GM23248 (cell line): ENCODE measurements at places on chromosomes 4 and X. TPM values are rescaled to one million over a fixed set of nuclear protein-coding genes. Genes with fewer than 3 reads are reported as not detected.

Gene MTNR1A
- not detected in 2 replicates for polyA plus RNA-seq

DNA sequence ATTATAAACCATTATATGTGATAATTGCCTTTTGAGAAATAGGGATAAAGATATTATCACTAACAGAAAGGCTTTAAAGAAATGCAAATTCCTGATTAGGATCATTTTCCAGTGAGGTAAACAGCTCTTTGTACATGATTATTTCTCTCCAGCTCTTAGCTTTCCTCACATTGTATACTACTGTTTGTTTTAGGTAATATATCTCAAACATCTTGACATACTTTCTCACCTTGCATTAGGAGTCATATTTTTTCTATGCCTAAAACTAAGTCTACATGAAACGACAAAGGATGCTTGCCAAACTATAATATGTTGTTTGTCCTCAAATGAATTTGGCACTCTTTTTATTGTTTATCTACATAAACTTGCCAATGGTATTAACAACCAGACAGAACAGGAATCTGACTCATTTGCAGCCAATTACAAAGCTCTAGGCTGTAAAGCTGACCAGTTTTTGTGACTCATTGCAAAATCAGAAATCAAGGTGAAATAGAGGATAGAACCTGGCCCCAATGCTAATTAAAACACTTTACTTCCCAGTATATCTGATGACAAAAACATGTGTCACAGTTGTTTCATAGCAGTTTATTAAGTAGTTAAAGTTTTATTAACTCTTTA lies 107.0 kb downstream of the IQCM start:
- H3K27me3 ChIP-seq = no peaks in the 10 kb centered on the region
- H3K4me3 ChIP-seq = no peak overlapping the region
- H3K36me3 ChIP-seq = no peaks in the 10 kb centered on the region
- peaks cover 34% of the 10 kb centered on the region for H3K4me1 ChIP-seq

GRCh38 chr4:143502231-143502630 lies 11.3 kb upstream of the SMARCA5 start:
- no peak for DNase-seq
- H3K27ac ChIP-seq = no peak overlapping the region
- H3K4me3 ChIP-seq = no peak overlapping the region
- no peaks in the 10 kb centered on the region for H3K27me3 ChIP-seq
- H3K4me1 ChIP-seq = no peaks in the 10 kb centered on the region
- no peaks in the 10 kb centered on the region for H3K36me3 ChIP-seq

GRCh38 chr4:31106419-31106818 lies 386.2 kb downstream of the PCDH7 start:
- no peak overlapping the region for H3K4me3 ChIP-seq
- H3K36me3 ChIP-seq = no peaks in the 10 kb centered on the region
- no peaks in the 10 kb centered on the region for H3K27me3 ChIP-seq
- no peaks in the 10 kb centered on the region for H3K4me1 ChIP-seq
- no peak overlapping the region for H3K27ac ChIP-seq

DNA sequence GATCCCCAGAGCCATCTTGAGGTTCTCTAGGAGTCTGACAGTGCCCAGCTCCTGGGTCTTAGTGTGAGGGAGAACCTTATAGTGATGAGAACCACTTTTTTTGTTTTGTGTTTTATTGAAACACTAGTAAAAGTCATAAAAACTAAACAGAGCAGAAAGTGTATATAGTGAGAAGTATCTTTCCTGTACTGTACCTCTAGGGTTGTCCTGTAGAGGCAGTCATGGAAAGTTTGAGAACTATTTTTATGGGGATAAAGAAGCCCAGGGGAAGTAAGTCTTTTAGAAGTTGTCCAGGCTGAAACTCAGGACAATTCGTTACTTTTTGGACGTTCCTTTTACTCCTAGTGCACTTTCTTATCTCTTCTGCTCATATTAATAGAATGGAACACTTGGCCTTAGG lies 40.9 kb downstream of the ADH5 start:
- no peak overlapping the region for H3K4me3 ChIP-seq
- no peaks in the 10 kb centered on the region for H3K4me1 ChIP-seq
- DNase-seq = no peak
- H3K27me3 ChIP-seq = no peaks in the 10 kb centered on the region

GRCh38 chr4:53608649-53609048 lies 17.4 kb upstream of the LNX1 start:
- H3K27me3 ChIP-seq = no peaks in the 10 kb centered on the region
- H3K4me3 ChIP-seq = no peak overlapping the region
- H3K27ac ChIP-seq = no peak overlapping the region
- no peaks in the 10 kb centered on the region for H3K36me3 ChIP-seq
- H3K4me1 ChIP-seq = no peaks in the 10 kb centered on the region

- H3K36me3 ChIP-seq = no peaks in the 10 kb centered on the region
- no peak overlapping the region for H3K4me3 ChIP-seq
- no peaks in the 10 kb centered on the region for H3K27me3 ChIP-seq
- H3K4me1 ChIP-seq = 0 out of 2 replicates have a peak, but pooled peaks cover 3% of the 10 kb centered on the region
Observed at GRCh38 chr4:20137176-20137575, 114.5 kb upstream of the SLIT2 start.

Gene XG
- polyA plus RNA-seq = 47.8 and 48.4 TPM in 2 replicates

DNA sequence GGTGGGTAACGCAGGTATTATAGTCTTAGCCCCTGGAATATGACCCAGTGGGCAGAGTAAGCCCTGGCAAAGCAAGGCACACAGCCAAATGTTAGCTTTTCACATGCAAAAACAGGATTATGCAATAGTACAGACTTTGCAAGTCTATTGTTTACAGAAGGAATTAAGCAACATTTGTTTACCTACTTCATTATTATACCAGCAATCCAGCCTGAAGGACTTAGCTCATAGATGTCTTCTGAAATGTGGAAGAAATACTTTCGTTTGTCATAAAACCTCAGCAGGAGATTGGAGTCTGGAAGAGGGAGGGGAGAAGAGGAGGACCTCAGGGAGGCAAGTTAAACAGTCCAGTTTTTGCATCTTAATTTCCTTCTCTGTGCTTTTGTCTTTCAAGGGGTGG lies 226.7 kb upstream of the CENPE start:
- no peaks in the 10 kb centered on the region for H3K36me3 ChIP-seq
- peak; percentile 2 for DNase-seq
- no peak overlapping the region for H3K27ac ChIP-seq
- H3K4me1 ChIP-seq = no peaks in the 10 kb centered on the region
- no peak overlapping the region for H3K4me3 ChIP-seq

Gene INPP4B
- polyA plus RNA-seq = 20.3 TPM in 2 replicates

Gene ARMCX2
- 31.8 and 35.5 TPM in 2 replicates for polyA plus RNA-seq

Gene SRPX
- polyA plus RNA-seq = 82.2 and 84.4 TPM in 2 replicates

DNA sequence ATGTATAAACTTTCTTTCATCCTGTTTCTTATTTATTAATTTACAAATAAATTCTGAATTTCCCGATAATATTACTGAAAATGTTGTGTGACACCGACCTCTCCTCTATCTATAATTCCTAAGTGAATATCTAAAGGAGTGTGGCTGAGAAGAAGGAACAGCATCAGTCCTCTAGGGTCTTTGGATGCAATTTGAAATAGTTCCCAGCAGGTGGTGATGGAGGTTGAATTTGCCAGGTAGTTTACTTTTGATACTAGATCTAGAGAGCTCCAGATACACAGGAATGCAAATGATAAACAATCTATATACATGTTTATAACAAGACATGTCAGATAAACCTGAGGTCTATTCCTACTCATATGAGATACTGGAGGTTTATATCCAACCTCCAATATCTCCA lies 305.4 kb downstream of the PCDH18 start:
- H3K4me3 ChIP-seq = no peak overlapping the region
- no peaks in the 10 kb centered on the region for H3K36me3 ChIP-seq
- 0 out of 2 replicates have a peak, but pooled peaks cover 7% of the 10 kb centered on the region for H3K4me1 ChIP-seq
- DNase-seq = peak; percentile 23

DNA sequence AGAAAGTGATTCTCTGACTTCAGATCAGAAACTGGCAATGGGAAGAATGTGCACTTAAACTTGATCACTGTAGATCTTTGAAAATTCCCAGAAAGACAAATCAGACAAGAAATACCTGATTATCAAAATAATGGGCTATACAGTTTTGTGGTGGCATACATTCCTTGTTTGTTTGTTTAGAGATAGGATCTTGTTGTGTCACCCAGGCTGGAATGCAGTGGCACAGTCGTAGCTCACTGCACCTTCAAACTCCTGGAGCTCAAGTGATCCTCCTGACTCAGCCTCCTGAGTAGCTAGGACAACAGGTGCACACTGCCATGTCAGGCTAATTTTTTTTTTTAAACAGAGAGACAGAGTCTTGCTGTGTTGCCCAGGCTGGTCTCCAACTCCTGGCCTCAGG lies 81.0 kb upstream of the SPRY1 start:
- DNase-seq = no peak
- H3K27me3 ChIP-seq = no peaks in the 10 kb centered on the region
- no peaks in the 10 kb centered on the region for H3K36me3 ChIP-seq
- no peak overlapping the region for H3K27ac ChIP-seq
- H3K4me3 ChIP-seq = no peak overlapping the region

- no peak overlapping the region for H3K27ac ChIP-seq
- no peak overlapping the region for H3K4me3 ChIP-seq
- DNase-seq = no peak
Observed at GRCh38 chr4:94442251-94442650, 9.5 kb upstream of the PDLIM5 start.

DNA sequence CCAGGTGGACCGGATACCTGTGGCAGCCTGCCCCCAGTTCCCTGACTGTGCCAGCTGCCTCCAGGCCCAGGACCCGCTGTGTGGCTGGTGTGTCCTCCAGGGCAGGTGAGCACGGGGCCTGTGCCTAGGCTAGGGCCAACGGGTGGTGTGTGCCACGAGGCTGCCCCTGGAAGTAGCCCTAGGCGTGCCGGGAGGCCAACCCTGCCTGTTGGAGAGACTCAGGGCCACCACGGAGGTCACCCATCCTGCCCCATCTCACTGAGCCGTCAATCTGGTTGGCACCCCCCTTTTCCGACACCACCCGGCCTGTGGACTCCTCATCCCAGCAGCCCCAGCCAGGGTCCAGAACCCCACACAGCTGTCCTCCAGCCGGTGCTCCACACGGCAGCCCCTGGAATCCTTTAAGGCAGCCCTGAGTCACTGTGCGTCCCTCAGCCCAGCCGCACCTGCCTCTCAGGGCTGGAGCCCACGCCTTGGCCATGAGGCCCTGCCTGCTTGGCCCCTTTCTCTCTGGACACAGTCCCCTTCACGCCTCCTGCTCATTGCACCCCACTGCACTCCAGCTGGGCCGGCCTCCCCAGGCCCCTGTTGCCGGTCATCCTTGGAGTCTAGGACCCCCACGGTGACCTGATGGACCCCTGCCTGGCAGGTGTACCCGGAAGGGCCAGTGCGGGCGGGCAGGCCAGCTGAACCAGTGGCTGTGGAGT lies 5.3 kb downstream of the PLXNB3 start:
- no peaks in the 10 kb centered on the region for H3K36me3 ChIP-seq
- H3K4me3 ChIP-seq = no peak overlapping the region
- H3K27me3 ChIP-seq = no peaks in the 10 kb centered on the region
- no peak for DNase-seq

Gene USP51
- polyA plus RNA-seq = 0.23 and 0.48 TPM in 2 replicates

Gene CLIC2
- 0.15 and 0.57 TPM in 2 replicates for polyA plus RNA-seq

Gene ABCB7
- polyA plus RNA-seq = 5.0 and 5.5 TPM in 2 replicates

Gene CT45A3
- not detected in 2 replicates for polyA plus RNA-seq

GRCh38 chr4:128176643-128177042 lies 111.0 kb downstream of the PGRMC2 start:
- no peak overlapping the region for H3K4me3 ChIP-seq
- no peaks in the 10 kb centered on the region for H3K36me3 ChIP-seq
- H3K27ac ChIP-seq = no peak overlapping the region
- no peak for DNase-seq
- H3K4me1 ChIP-seq = no peaks in the 10 kb centered on the region

GRCh38 chr4:123528501-123529277 lies 132.1 kb downstream of the SPRY1 start:
- no peak overlapping the region for H3K27ac ChIP-seq
- no peak overlapping the region for H3K4me3 ChIP-seq
- DNase-seq = no peak
